CD4-positive, alpha-beta T cell treated with Interleukin-15 for 4 hours (primary cell): ENCODE measurements at places on chromosomes 3 and 15.

DNA sequence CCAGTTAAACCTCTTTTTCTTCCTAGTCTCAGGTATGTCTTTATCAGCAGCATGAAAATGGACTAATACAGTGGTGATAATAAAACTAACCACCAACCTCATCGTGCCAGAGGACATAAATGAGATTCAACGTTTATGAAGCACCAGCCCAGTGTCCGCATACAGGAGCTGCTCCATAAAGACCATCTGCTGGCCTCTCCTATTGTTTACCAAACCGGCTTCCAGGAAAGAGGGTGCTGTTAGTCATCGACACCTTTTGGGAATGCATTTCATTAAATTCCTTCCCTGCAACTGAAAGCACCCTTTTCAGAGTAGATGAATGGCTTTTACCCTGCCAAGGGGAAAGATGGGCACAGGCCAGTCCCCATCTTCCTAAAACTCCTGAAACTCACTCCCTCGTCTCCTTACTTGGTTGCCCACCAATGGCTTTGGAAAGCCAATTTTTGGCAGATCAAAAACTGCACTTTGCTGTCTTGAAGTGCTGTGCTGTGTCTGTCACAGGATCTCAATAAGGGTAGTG lies 122.1 kb downstream of the AQP9 start:
- no peak for DNase-seq

GRCh38 chr3:120763601-120764000 lies 21.1 kb downstream of the GTF2E1 start:
- no peak for DNase-seq

GRCh38 chr15:76986743-76987142 lies 8.2 kb upstream of the PSTPIP1 start:
- DNase-seq, result no peak

GRCh38 chr3:62300617-62301016 lies 72.7 kb downstream of the FEZF2 start:
- DNase-seq, result no peak

GRCh38 chr3:110272525-110272924 lies 799.1 kb upstream of the NECTIN3 start:
- DNase-seq, result no peak

DNA sequence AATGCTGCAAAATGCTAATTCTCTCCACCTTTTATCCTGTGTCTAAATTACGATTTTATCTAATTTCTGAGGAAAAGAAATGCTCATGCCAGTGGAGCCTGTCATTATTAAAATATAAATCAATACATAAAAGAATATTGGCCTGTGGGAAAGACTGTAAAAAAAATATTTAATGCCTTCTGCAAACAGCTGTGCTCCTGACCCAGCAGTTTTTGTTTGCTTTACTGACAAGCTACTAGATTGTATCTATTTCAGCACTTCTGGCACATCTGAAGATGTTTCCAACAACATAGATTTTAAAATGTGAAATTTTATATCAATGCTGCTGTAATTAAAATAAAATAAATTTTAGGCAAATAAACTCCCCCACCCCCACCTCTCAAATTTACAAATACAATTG lies 493.6 kb upstream of the AGTR1 start:
- DNase-seq, result no peak

DNA sequence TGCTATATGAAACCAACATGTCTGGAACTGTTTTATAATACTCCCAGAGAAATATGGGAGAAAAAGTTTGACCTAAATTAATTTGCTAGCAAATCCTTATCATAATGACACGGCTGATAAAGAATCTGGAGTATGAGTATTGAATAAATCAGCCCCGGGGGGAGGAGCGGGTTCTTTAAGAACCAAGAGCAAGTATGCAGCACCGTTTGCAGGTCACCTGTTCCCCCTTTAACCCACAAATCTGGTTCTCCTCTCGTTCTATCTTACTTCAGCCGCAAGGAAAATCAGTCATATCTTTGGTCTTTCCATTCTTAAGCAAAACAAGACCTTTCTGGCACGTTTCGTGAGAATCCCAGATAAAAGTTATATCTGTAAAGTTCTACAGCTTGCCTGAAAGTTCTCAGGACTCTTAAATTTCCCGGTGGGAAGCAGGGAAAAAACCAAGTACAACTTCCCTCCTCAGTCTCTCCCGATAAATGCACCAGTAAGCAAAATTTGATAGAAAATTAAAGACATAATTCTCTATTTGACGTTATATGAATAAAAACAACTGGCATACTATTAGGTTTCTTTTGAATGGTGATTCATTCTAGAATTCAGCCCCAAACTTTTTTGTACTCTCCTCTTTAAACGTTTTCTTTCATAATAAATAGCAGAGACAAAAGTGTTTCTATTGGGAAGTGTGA lies 348.6 kb downstream of the ZBBX start:
- DNase-seq, result no peak

DNA sequence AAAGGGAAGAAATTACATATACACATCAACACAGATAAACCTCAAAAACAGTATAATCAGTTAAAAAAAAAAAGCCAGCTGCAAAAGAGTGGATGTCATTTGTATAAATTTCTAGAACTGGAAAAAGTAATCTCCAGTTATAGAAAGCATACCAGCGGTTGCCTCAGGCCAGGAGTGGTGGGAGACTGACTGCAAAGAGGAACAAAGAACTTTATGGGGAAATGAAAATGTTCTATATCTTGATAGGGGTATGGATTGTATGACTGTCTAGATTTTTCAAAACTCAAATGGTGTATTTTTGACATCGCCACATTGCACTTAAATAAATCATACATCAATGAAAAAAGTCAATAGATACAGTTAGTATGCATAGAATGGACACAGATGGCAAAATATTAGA lies 241.6 kb downstream of the SCAPER start:
- DNase-seq, result no peak

DNA sequence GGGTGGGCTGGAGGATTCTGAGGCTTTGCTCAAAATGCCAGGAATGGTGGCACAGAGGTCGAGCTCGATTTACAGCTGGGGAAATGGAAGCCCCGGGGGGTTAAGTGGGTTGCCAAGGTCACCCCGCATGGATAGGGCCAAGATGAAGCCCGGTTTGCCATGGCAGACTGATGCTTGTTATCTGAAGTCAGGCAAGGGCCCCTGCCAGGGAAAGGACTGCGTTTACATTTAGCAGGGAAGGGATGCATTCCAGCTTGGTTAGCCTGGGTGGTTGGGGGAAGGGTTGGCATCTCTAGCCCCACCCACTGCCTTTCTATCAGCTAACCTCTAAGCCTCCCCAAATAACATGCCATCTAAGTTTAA lies 79.0 kb downstream of the RPLP1 start:
- no peak for DNase-seq

DNA sequence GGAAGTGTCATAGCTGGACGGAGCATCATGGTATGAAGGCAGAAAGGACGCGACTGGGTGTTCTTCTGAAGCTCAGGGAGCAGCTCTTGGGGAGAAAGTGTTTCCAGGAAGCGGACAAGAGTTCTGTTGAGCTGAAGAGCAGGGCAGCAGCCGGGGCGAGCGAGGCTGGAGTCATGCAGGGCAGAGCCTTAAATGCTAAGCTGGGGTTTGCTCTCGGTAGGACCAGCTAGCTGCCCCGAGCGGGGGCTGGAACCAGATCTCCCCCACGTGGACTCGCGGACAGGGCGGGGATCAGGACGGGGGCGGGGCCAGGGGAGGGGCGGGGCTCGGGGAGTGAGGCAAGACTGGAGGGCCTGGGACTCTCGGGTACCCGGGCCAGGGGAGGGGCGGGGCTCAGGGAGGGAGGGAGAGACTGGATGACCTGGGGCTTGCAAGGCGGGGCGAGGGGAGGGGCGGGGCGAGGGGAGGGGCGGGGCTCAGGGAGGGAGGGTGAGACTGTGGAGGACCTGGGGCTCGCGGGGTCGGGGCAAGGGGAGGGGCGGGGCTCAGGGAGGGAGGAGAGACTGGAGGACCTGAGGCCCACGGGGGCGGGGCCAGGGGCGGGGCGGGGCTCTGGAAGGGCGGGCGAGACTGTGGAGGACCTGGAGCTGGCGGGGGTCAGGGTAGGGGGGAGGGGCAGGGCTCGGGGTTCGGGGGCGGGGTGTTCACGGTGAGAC lies 461 bp upstream of the FAH start:
- peak; percentile 93 for DNase-seq

DNA sequence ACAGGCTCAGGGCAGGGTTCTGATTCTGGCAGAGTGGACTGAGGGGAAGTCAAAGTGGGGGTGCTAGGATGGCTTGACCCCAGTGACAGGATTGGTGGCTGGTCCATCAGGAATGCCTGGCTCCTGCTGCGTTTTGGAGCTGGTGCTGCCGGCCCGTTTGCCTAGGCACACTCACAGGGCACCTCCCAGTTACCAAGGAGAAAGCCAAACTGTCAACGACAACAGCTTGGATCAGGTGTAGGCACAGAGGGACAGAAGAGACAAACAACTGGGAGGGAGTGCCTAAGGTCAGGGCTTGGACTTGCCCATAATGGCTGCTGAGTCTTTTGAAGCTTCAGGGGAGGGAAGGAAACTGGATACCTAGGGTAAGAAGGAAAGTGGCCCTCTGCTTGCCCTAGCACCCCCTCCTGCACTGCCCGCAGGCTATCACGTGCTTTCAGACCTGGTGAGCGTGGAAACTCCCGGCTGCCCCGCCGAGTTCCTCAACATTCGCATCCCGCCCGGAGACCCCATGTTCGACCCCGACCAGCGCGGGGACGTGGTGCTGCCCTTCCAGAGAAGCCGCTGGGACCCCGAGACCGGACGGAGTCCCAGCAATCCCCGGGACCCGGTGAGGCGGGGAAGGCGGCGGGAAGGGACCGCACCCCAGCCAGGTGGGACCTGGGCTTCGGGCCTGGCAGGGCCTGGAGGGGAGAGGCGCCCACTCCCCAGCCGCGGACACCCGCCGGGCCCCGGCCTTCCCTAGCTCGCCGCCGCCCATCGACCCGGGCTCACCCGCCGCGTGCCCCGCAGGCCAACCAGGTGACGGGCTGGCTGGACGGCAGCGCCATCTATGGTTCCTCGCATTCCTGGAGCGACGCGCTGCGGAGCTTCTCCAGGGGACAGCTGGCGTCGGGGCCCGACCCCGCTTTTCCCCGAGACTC lies 5.1 kb downstream of the DUOX1 start:
- DNase-seq, result no peak

DNA sequence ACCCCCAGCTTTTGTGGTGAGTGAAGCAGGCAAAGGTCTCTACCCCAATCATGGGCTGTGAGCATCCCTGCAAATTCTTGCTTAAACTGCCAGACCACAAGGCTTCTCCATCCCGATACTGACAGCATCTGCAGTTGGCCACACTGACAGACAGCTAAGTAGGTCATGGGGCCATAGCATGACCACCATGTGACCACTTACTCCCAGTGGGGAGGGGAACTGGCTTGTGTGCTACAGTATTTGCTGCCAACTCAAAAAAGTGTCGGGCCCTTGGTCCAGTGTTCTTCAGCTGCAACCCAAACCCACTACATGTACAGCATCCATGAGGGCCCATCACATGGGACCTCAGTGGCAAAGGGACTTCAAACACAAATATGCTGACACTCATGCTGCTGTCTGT lies 103.4 kb downstream of the SEC22A start:
- DNase-seq, result no peak

DNA sequence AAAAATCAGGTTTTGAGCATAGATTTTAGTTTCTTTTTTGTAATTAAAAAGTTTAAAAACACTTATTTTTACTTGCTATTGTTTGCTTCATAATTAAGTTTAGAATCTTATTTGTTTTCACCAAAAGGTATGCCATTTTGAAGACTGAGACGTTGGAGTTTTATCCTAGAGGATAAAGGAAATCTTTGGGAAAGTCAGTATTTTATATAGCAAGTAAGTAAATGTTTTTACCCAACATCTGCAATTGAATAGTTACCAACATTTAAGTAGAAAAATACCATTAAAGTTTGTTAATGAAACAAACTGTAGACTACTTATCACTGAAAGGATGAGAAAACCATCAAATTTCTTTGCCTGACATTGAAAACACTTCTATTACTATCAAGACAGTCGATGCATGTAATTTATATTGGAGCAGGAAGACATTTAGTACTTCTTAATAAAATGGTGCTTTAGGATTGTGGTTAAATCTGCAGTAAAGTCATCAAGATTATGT lies 14.0 kb upstream of the CHD2 start:
- no peak for DNase-seq

DNA sequence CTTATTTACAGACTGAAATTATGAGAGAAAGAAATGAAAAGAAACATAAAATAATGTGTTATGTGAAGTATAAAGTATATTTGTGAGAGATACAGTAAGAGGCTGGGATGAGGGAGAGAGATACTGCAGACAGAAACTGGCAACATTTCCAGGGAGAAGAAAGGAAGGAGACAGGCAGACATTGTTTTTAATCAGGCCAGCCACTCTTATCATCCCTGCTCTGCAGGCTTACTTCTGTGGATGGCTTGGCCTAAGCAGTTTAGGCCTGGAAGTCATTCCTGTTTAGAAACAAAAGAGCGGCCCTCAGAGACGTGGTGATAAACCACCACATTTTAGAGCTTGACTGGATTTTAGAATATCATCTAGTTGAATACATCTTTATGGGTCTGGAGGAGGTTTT lies 12.4 kb downstream of the PCCB start:
- DNase-seq, result no peak

- no peak for DNase-seq
These were observed 30.1 kb upstream of the PLOD2 start for GRCh38 chr3:146191051-146191450.

DNA sequence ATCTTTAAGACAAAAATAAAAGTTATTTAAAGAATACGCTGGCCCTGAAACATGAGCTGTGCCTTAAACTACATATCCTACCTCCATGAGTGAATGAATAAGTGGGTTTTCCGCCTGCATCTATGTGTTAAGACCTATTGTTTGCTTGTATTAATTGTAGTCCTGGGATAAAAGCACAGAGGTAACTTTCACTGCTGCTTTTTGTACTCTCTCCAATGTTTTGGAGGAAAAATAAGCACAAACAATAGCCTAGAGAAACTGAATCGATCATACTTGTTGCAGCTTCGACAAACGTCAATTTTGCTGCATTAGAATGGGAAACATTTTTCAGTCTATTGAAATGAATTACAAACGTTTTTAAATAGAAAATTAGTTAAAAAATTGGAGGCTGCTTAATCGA lies 1.3 kb upstream of the CTNNB1 start:
- DNase-seq, result no peak

DNA sequence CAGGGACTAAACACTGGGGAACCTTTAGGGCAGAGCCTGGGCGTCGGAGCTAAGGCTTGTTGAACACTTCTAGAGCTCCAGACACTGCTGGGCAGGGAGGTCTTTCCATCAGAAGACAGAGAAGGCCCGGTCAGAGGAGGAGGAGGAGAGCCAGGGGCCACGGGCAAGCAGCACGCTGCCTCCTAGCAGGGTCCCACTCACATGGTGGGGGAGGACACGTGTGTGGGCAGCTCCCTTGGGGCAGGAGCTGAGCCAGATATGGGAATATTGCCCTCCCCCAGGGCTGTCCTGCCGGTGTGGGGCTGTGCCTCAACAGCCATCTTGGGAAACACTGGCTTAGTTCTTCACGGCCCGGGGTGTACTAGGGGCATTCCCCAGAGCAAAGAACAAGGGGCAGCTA lies 89.6 kb upstream of the TLE3 start:
- DNase-seq, result no peak

- no peak for DNase-seq
These were observed 421 bp downstream of the BMF start for GRCh38 chr15:40108061-40108854.

DNA sequence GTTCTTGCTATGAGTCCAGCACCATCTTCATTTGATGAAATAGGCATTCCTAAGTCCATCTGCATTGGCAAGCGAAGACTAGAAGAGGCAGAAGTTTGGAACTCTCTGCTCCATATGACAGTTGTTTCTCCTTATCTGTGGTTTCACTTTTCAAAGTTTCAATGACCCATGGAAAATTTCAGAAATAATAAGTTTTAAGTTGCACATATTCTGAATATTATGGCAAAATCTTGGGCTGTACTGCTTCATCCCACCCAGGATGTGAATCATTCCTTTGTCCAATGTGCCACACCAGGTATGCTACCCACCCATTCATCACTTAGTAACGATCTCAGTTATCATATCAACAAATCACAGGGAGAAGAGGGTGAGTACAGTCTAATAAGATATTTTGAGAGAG lies 647.9 kb downstream of the GRM7 start:
- no peak for DNase-seq
